ENCODE measurements at places on chromosomes 5 and 9.

DNA sequence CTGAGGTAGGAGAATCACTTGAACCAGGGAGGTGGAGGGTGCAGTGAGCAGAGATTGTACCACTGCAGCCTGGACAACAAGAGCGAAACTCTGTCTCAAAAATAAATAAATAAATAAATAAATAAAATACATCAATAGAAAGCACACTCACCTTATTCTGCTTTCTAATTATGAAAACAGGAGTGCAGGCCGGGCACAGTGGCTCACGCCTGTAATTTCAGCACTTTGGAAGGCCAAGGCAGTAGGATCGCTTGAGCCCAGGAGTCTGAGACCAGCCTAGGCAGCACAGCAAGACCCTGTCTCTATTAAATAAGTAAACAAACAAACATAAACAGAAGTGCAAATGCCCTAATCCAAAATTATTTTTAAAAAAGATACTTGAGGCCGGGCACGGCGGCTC lies 2.3 kb downstream of the PWWP2A start:
- peaks cover 51% of the 10 kb centered on the region for H3K36me3 ChIP-seq
- DNase-seq = no peak
- no peak overlapping the region for H3K4me3 ChIP-seq
- peaks cover 25% of the 10 kb centered on the region for H3K4me1 ChIP-seq
- H3K27ac ChIP-seq = no peak overlapping the region

DNA sequence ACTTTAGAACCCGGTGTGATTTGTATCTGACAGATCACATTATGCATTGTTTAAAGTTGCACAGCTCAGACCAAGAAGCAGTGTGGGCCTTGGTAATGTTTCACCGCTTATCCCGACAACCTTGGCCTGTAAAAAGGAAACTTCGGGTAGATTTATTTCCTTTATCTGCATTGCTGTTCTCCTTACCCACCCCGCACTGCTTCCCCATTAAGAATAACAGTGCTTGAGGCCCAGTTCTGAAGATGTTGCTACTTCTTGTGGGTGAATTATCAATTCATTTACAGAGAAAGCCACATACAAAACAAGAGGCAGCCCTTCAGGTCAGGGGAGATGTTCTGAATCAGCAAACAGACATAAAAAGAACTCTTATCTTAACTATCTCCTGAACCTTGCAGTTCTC lies 8.4 kb downstream of the SMARCA2 start:
- H3K27ac ChIP-seq = no peak overlapping the region
- no peaks in the 10 kb centered on the region for H3K36me3 ChIP-seq
- DNase-seq = no peak
- no peak overlapping the region for H3K4me3 ChIP-seq

DNA sequence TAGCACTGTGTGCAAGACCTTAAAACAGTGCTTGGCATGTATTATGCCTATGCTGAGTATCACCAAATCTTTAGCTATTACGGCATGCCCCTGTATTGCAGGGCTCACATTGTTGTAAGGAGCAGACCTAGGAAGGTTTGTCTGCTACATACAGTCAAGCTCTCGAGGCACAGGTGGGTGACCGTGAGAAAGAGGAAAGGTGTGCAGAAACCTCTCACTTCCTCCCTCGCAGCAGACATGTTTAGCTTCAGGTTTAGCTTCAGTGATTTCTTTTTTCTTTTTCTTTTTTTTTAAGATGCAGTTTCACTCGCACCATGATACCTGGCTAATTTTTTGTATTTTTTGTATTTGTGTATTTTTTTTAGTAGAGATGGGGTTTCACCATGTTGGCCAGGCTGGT lies 275.8 kb upstream of the RIOK2 start:
- H3K4me1 ChIP-seq = no peaks in the 10 kb centered on the region
- no peaks in the 10 kb centered on the region for H3K36me3 ChIP-seq
- no peaks in the 10 kb centered on the region for H3K27me3 ChIP-seq
- DNase-seq = no peak
- H3K4me3 ChIP-seq = no peak overlapping the region

DNA sequence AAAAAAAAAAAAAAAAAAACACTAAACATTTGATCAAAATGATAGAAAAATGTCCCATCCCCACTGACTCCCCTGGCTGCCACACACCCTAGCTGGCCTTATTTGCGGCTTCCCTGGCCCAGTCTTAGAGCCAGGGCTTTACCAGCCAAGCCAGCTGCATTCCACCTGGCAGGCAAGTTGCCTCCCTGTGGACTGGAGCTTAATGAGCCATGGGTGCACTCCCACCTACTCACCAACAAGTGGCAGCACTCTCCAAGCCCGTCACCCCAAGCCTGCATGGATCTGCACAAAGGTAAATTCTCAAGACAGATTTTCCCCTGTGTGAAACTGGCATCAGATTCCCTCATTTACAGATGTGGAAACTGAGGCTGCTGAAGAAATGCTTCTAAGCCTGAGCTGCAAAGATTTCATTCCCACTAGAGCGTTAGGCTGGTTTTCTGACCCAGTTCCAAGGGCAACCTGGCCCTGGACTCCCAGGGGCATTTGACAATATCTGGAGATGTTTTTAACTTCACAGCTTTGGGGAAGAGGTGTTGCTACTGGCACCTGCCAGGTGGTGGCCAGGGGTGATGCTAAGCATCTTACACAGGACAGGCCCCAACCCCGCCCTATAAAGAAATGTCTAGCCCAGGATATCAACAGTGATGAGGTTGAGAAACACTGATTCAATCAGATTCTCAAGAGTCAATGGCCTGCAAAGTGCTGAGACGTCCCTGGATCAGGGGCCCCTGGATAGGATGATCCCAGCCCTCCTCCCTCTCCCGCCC lies 21.9 kb upstream of the VDAC1 start:
- H3K27ac ChIP-seq = no peak overlapping the region
- no peak for DNase-seq
- H3K27me3 ChIP-seq = no peaks in the 10 kb centered on the region
- no peak overlapping the region for H3K4me3 ChIP-seq
- H3K4me1 ChIP-seq = no peaks in the 10 kb centered on the region
- no peaks in the 10 kb centered on the region for H3K36me3 ChIP-seq

DNA sequence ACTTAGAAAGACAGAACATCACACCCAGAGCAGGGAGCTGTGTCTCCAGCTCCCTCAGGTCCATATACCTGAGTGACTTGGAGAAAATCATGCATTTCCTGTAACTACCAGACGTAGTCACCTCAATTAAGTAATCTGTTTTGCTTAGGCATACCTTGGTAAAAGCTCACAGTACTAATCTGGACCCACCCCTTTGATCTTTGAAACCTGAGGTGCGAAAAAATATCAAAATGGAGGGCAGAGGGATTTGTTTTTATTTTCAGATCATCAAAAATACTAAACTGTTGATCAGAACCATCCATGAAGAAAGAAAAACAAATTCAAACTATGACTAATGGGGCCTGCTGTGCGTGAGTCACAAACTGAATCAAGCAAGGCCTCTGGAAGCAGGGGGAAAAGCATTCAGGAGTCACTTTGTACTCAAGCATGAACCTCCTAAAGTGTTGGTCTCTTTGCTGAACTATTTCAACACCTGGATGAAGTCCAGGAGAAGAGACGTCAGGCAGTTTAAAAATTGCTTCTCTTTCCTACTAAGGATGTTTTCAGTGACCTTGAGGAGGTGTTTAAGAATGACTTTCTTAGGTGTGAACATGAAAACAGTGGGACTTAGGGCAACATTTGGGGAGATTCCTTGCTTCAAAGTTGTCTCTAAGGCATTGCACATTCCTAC lies 76.3 kb downstream of the MUSK start:
- no peaks in the 10 kb centered on the region for H3K27me3 ChIP-seq
- no peak overlapping the region for H3K4me3 ChIP-seq
- no peaks in the 10 kb centered on the region for H3K36me3 ChIP-seq
- DNase-seq = peak; percentile 70
- peaks cover 20% of the 10 kb centered on the region for H3K4me1 ChIP-seq
- peak overlapping the region; percentile 88 for H3K27ac ChIP-seq

Data from tibial nerve (tissue), 4 donors.